ENCODE measurements at places on chromosomes 4 and X.

- DNase-seq, result no peak
Observed at GRCh38 chr4:99215521-99215920, 3.5 kb downstream of the ADH6 start.

- DNase-seq, result no peak
Observed at GRCh38 chr4:7325541-7325940, 109.2 kb downstream of the PSAPL1 start.

DNA sequence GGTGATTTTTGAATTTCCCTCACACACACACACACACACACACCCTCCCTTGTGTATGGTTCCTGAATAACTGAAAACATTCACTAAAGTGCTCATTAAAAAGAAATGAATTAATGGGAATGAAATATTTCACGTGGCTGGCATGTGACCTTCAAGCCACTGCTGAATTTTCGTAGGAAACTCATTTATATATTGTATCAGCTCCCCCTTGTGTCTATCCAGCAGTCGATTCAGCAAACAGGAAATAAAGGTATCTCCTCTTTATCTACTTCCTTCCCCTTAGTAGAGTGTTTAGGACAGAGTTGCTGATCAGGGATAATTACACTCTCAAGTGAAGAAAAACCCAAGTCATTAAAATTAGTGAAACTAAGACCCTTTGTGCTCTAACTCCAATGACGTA is 912.6 kb upstream of the LCORL start:
- no peak for DNase-seq

DNA sequence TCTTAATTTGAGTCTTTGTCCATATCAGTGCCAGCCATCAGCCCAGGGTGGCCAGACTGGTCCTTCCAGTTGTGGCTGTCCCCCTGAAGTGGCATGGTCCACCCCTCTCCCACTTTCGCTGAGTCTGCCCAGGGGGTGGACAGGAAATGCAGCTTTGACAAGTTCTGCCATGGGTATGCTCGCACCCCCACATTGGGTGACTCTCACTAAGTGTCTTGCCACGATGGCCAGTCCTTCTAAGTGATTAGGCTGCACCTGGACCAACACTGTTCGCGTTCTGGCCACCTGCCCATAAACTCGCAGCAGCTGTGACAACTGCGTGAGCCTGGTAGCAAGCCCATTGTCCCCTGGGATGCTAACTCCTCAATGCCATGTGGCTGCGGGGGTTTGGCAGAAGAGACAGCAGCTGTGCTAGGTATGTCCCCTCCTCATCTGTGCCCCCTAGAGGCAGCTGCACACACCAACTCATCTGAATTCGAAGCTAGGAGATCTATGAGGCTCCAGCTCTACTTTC is 10.0 kb upstream of the LNX1 start:
- no peak for DNase-seq

DNA sequence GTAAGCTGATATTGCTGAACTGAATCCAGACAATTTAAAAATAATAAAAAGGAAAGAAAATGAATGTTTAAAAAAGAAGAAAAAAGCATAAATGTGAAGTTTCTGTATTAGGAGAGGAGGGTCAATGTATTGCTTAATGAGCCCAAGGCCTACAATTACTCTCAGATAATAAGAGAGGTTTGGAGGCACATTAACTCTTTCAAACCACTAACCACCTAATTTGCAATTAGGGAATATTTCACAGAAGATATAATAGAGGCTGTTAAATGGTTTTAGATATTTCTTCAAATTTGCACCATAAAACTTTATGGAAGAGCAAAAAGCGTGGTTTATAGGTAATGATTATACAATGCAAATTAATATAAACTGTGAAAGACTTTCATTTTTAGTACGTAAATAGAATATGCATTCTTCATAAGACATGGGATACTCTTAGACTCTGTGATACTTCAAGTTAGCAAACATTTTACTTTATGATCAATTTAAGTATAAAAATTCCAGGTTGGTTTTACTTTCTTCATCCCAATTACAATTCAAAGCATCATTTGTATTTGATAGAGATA is 364.2 kb upstream of the GALNTL6 start:
- no peak for DNase-seq

DNA sequence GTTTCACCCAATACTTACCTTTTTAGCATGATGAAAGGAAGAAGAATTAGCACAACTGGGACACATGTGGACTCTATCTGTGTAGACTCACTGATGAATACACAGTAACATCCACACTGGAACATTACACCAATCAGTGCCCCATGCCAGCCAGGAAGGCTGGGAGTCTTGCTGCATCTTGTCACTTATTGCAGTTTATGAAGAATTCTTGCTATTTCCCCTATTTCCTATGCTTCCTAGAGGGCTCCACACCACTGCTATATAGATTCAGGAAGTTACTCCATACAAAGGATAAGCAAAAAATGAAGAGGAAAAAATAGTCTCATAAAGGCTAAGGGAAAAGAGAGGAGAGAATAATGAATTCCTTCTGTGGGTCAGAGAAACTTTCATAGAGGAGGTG is 201.0 kb downstream of the CAMK2D start:
- no peak for DNase-seq

GRCh38 chr4:675980-676870 is 1.9 kb downstream of the MYL5 start:
- no peak for DNase-seq

DNA sequence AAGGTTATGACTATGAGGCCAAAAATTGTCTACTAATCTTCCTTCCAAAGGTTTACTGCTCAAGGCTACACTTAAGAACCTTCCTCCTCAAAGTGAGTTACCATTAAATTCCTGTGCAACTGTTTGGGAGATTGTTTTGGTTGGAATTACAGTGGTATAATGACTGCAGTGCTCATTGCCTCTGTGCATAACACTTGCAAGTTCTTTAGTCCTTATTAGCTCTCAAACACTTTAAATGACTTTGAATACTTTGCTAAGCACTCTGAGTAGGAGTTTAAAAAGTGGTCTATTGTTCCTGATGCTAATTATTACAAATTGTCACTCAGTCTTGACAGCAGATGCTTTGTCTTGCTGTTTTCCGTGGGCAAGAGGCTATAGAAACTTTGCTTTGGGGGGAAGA is 422.8 kb upstream of the PABPC4L start:
- DNase-seq, result no peak

GRCh38 chr4:177256950-177257349 is 52.7 kb upstream of the NEIL3 start:
- DNase-seq, result no peak

GRCh38 chr4:126799416-126799815 is 833.3 kb upstream of the INTU start:
- no peak for DNase-seq

DNA sequence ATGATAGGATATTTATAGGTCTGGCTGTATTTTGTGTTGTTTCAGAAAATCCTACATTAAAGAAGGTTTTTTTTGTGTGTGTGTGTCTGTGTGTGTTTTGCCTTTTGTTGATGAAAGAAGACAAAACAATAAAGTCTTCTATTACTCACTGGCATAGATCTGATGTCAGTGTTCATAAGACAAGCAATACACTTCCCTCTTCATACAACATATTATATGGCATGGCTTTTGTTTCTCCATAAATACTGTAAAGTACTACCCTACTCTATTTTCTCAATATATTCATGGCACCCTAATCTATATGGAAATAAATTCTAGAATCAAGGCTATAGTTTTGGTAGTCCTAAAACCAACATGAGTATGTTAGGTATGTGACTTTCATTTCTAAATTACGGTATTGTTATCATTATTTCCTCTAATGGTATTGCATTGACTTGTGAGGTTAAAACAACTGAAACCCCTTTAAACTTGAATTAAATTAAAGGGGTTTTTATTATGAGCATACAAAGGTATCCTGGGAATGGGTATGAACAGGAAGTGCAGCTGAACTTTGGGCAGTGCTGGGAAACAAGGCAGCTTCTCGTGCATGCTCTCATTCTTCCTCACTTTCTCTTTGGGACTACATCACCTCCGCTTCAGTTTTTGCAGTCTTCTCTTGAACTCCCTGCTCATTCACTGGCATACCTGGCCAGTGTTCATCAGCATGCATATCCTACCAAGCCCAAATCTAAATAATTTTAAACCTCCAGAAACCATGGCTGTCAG is 70.5 kb upstream of the PRSS48 start:
- DNase-seq, result no peak

GRCh38 chr4:24921491-24921890 is 8.6 kb upstream of the CCDC149 start:
- no peak for DNase-seq

- no peak for DNase-seq
Observed at GRCh38 chr4:18127030-18127429, 105.5 kb upstream of the LCORL start.

DNA sequence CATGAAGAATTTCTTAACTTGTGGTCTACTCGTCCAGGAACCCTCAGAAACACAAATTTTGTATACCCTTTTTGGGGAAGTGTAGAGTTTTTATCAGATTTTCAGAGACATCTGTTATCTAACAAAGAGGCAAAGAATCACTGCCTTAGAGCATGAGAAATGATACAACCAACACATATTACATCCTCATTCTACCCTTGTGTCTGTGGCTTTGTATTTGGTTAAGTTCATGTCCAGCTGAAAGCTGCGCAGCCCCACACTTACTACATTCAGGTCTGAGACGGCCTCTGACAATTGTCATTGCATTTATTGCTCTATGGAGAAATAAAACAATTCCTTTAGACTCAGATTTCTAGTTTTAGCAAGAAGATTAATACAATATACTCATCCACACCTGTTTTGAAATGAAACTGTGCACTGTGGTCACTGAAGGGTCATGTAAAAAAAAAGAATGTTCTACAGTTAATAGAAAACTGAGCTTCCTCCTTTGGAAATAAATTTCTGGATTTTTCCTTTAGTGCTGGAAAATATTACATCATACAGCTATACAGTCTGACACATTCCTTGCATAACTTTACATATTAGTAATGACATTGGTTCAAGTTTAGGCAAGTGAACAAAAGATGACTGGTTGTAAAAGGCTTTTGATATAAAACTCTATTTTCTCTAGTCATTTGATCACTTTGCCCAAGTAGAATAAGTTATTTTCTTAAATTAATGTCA is 39.8 kb downstream of the GLRB start:
- DNase-seq, result no peak

DNA sequence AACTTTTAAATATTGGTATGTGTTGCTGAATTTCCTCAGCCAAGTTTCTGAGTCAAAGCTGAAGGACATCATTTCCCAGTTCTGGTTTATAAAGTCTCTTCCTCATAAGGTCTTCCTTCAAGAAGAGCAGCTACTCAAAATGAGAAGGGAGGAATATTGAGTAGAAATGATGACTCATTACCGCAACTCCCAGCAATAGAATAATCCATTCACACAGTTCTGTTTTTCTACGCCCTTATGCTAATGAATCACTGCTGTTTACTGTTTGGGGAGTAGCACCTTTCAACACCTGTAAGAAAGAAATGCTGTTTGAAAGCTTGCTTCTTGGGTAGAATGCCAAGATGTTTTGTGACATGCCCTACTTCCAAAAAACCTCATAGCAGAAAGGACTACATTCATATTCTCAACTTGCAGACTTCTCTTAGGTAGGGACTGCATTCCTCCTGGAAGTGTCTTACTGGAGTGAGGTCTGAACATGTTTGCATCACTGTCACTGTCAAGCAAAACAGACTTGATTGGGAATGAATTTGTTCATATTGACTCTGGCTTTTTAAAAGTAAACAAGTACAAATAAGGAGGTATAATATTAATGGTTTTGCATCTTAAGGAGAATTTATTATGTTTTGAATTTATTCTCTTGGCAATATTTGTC is 147.2 kb upstream of the BANK1 start:
- DNase-seq, result no peak

- no peak for DNase-seq
Observed at GRCh38 chr4:110619463-110620247, 3.2 kb downstream of the PITX2 start.

DNA sequence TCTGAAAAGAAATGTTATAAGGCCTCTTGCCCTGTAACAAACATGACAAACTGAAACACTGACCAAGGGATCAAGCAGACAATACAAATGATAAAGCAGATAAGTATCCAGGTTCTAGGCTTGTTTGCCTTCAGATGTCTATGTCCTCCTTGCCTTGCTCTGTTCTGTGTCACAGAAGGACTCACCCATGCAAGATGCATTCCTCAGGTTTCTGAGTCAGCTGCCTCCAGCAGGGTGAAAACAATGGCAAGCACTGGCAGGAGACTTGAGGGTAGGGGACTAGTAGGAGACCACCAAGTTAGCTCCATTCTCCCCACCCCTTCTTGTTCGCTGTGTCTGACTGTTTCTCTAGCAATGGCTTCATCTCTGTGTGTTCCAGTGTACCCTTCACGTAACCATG is 76.6 kb upstream of the CXXC4 start:
- DNase-seq, result no peak

DNA sequence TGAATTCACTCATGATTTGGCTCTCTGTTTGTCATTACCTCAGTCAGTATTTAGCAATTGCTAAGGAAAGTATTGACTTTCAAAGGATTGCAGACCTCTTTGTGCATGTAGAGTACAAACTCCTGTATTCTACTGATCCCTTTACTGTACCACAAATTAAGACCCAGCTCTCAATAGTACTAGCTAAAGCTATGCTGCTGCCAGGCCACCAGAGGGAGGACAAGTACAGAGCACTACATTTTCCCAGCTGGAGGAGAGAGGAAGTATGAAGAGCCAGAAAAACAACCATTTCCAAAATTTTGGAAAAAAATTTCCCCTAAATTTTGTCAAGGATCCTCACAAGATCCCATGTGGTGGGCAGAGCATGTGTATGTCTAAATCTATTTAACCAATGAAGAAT is 175.0 kb upstream of the MTMR8 start:
- no peak for DNase-seq

DNA sequence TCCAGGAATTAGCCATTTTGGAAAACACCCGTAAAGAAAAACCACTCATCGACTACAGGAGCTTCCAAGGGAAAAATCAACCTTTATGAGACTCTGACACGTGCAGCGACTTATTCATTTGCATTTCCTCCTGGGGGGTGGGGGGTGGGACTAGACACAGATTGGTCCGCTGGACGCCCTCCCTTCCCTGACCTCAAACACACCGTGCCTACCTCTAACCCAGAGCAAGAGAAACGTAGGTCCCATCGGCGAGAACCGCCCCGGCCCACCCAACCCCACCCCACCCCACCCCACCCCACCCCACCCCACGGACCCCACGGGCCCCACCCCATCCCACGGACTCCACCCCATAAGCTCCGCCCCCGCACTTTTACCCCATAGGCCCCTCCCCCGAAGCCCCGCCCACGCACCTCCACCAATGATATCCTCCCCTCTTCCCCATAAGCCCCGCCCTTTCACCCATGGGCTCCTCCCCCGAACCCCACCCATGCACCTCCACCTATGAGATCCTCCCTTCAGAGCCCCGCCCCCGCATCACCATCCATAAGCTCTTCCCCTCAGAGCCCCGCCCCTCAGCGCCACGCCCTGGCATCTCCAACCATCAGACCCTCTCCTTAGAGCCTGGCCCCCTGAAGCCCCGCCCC is 1.1 kb downstream of the GTPBP6 start:
- no peak for DNase-seq

- no peak for DNase-seq
Observed at GRCh38 chr4:138688408-138689085, 327.0 kb upstream of the NOCT start.

- no peak for DNase-seq
Observed at GRCh38 chr4:150209140-150209829, 131.0 kb downstream of the DCLK2 start.

- no peak for DNase-seq
Observed at GRCh38 chr4:80026100-80026499, 46.9 kb downstream of the ANTXR2 start.

Data from stimulated activated CD8-positive, alpha-beta memory T cell treated with anti-CD3 and anti-CD28 coated beads, Interleukin-4, amount 100 ng/mL, for 24 hours (primary cell).